ENCODE measurements at places on chromosomes 12 and 14.

DNA sequence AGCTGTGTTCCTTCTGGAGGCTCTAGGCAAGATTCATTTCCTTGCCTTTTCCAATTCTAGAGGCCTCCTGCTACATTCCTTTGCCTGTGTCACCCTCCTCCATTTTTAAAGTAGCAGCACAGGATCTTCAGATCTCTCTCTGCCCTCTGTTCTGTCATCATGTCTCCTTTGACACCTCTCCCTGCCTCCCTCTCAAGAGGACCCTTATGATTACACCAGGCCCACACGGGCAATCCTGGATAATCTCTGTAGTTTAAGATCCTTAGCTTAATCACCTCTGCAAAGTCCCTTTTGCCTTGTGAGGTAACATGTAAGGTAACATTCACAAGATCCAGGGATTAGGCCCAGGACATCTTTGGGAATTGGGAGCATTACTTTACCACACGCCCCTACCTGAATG is 155.2 kb downstream of the SYNE2 start:
- DNase-seq, result no peak

- DNase-seq, result no peak
Measured at GRCh38 chr12:6073426-6073825, 51.0 kb downstream of the VWF start.

DNA sequence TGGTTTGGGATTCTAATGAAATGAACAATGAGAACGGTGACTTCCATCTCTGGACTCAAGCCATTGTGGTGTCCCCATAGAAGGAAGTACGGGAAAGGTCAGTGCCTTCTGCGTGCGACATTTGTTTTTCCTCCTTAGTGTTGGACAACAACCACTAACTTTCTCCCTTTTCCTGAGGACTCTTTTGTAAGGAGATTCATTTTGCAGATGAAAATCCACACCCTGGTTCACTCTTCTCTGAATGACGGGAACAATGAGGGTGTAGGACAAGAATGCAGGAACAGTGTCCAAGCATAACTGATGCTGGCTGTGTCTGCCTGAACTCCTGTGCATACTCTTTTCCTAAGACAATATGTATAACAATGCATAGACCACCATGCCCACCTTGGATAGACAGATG is 176.4 kb downstream of the STXBP6 start:
- no peak for DNase-seq

DNA sequence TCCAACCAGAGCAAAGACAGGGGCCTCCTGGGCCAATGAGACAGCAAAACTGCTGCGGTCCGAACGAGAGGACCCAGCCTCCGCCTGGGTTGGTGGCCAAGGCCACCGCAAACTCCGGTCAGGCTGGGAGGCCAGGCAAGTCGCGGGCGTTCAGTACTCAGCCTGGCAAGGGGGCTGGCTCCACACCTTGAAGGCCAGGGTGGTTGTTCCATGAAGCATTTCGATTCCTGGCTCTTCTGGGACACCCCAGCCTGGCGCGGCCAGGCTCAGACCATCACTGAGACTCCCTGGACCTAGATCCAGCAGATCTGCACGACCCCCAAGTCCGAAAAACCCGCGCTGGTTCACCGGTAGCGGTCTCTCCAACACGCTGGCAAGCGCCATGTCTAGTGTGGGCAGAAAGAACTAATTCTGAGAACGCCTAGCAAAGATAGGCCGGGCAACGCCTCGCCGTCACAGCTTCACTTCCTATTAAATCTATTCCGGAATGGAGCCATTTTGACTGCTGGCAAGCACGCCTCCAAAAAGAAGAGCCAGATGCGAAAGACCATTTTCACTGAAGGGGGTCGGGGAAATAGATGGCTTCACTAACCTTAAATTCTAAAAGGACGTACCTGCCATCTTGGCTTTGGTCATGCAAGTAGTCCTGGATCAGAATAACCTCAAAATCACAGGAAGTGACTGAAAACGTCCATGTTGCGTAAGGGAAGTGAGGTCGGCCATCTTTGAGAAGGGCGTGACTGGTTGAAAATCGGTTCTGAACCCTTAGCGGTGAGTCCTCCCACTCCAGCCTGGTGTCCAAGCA is at the start of gene PSMB5:
TSS of gene PSMB5 (minus strand) at position 403 of the 805 bp plus-strand sequence. CDS start at position 384, 19 bp downstream.
- peak; percentile 86 for DNase-seq

DNA sequence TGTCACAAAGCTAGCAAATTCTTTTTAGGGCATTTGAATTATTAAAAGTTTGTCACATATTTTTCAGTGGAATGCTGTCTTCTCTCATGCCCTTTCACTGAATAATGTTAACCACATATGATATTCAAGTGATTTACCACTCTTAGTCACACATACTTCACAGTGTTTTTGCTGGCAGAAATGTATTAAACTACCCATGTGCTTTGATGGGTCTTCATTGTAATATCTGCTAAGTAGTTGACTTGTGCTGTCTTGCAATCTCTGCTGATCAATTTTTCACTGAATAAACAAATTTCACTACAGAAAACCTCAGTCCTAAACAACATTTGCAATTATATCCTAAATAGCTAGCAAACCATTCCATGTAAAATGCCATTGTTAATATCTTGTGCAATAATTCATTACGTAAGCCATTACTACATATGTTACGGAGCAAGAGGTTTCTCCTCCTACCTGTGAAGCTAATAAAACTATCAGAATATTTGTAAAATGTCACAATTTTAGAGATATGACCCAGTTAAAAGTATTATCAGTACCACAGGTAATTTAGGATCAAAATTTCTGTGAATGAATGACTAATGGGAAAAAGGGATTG is 64.6 kb upstream of the LMO3 start:
- no peak for DNase-seq

GRCh38 chr12:101939856-101940265 is 62.5 kb downstream of the DRAM1 start:
- peak; percentile 72 for DNase-seq

DNA sequence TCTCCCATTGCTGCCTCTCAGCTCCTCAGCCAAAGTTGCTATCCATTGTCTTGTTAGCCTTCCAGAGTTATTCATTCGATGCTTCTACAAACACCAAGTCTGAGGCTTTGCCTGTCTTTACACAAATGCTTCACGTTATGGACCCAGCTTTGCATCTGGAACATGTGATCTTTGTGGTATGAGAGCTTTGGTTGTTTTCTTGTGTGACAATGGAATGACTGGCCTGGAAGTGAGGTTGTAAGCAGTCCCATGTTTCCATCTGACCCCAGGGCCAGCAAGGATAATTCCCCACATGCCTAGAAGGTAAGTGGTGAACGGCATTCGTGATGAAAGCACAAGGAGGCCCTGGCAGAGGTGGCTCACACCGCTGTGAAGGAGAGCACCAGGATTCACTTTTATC is 866.7 kb upstream of the TMEM132C start:
- DNase-seq, result no peak

DNA sequence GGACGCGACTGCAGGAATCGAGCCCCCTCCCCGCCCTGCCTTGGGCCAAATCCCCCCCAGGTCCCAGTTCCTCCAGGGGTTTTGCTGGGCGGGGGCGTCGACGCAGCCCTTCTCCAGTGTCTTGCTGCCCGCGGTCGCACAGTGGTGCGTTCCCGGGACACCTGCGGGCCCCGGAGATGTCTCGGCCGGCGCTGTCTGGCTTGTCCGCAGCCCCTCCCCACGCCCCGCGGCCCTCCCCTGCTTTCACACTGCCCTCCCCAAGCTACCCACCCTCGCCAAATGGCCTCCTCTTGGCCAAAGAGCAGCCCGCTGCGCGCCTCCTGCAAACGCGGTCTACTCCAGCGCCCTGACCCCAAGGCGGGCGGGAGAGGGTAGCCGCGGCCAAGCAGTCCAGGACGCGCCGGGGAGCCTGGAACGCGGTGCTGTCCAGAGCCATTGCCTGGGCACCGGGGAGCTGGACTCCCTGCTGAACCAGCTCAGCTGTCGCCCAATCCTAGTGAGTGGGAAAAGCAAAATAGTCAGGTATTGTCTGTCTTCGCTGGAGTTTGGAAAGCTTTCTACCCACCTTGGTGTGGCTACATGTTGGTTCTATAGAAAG is 122.0 kb downstream of the AACS start:
- no peak for DNase-seq

DNA sequence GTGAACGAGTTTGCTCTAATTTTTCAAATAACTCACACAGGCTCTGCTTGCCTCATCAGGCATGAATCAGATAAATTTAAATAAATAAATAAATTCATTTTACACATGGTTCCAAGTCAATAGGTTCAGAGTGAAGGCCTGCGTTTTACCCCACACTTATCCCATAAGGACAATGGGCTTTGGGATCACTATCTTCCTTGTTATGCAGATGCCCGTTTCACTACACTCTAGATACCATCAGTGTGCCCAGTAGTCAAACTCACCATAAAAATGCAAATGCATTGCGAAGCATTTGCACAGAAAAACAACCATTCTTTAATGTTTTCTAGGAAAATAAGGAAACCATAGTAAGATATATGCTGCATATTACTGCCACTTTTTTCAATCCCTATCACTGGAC is 155.9 kb upstream of the CCDC196 start:
- no peak for DNase-seq

GRCh38 chr12:40104461-40105264 is 1.2 kb downstream of the SLC2A13 start:
- no peak for DNase-seq

- DNase-seq, result no peak
Measured at GRCh38 chr12:45732250-45732649, 2.7 kb downstream of the ARID2 start.

- no peak for DNase-seq
Measured at GRCh38 chr12:41795910-41796309, 348.8 kb downstream of the GXYLT1 start.

GRCh38 chr12:19431407-19432308 is 7.6 kb upstream of the AEBP2 start:
- DNase-seq, result no peak

DNA sequence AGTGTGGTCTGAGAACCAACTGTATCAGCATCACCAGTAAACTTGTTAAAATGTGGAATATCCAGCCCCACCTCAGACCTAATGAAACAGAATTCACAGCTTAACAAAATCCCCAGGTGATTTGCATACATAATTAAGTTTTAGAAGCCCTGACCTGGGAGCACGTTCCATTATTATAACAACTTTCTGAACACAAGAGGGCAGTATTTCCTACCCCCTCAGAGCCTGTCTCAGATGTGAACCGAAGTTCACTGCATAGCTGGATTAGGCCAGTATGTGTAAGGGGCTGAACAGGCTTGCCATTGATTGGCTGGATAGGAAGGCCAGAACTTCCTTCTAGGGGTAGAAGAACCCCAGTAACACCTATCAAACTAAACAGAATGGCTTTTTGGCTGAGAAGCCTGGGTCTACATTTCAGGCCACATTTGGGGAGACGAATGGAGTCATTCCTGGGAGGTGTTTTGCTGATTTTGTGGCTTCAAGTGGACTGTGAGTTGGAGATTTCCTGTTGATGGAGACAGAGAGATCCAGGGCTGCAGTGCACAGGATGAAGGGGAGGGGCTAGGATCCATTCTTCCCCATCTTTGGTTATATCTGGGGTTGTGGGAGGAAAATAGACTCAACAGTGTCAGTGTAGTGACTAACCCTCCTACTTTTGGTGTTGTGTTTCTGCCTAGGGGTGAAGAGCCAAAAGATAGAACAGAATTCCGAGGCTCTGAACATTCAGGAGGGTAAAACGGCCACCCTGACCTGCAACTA is 94.7 kb upstream of the OR4E1 start:
- DNase-seq, result no peak

DNA sequence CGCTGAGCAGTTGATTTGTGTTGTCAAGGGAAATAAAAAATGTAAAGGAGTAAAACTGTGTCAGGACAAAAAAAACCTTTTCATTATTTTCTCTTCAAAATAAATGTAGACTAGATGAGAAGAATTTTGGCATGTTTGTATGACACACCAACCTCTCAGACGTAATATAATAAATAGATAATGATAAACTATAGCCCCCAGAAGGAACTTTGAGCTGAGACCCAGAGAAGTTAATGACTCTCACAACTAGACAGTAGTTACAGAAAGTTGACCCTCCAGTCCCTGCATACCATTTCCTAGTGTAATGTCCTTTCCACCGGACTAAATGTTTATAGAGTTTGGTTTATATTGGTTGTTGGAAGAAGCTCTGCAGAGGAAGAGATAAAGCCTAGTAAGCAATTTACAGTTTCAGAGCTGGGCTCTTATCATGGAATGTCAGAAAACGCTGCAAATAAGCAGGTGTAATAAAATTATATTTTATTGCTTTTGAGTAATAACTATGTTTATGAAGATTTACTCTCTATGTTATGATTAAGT is 97.3 kb downstream of the TRHDE start:
- no peak for DNase-seq

- no peak for DNase-seq
Measured at GRCh38 chr12:64203775-64204174, 18.3 kb downstream of the KICS2 start.

GRCh38 chr12:89278862-89279261 is 73.4 kb downstream of the DUSP6 start:
- no peak for DNase-seq

DNA sequence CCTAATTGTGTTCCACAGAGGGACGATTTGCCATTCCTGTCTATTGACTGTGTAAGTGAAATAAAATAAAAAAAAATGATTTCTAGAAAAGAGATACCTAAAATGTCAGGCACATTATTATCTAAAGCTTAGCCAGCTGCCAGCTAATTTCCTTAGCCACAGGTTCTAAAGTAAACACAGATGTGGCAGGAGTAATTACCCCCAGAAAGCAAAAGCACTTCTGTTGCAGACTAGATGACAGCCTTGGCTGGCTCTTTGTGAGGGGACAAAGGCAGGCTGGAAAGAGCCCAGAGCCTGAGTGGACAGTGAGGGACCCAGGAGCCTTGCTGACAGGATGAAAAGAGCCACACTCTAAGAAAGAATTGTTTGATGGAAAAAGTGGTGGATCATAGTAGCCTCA is 418.1 kb downstream of the LRIG3 start:
- DNase-seq, result no peak

DNA sequence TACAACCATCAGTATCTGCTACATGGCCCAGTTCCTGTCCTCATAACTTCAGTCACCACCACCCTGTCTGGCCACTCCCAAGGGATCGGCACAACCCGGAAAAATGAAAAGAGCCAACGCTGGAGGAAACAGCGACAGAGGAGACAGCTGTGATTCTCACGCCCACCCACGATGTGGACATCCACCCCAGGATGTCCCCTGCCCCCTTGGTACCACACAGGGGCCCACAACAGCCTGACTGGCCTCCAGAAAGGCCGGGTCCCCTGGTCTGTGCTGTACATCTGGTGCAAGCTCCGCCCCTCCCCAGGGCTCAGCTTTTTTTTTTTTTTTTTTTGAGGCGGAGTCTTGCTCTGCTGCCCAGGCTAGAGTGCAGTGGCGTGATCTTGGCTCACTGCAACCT is 12.5 kb downstream of the RPS6KL1 start:
- DNase-seq, result no peak
